Smooth muscle cell of the umbilical artery (primary cell): ENCODE measurements at places on chromosomes 2 and 18. TPM values are rescaled to one million over a fixed set of nuclear protein-coding genes. Genes with fewer than 3 reads are reported as not detected.

The RTP5 gene
- total RNA-seq = not detected in 2 replicates

The EVA1A gene
- 39.2 and 46.8 TPM in 2 replicates for total RNA-seq

The LRRTM1 gene
- total RNA-seq = not detected in 2 replicates

The FAM124B gene
- 0.09 and 0.30 TPM in 2 replicates for total RNA-seq

The SULT1C4 gene
- total RNA-seq = 0.30 and 0.32 TPM in 2 replicates

The ZAP70 gene
- total RNA-seq = 0.05 TPM in 1 of 2 replicates, not detected in the other

The SOX11 gene
- total RNA-seq = 8.9 and 11.9 TPM in 2 replicates

The PSMA8 gene
- total RNA-seq = not detected in 2 replicates

The ANKRD62 gene
- not detected in 2 replicates for total RNA-seq

The MC4R gene
- total RNA-seq = not detected in 2 replicates

The ERMN gene
- total RNA-seq = under 0.01 and 0.09 TPM in 2 replicates

The SLC5A7 gene
- under 0.01 TPM in 1 of 2 replicates, not detected in the other for total RNA-seq

The LHCGR gene
- total RNA-seq = under 0.01 TPM in 1 of 2 replicates, not detected in the other

The AGXT gene
- total RNA-seq = not detected in 2 replicates

The POTEJ gene
- not detected in 2 replicates for total RNA-seq
